ENCODE measurements at places on chromosomes 5 and 9.
A peak's percentile ranks its signal among the peaks of the same experiment; 100 is the strongest.

DNA sequence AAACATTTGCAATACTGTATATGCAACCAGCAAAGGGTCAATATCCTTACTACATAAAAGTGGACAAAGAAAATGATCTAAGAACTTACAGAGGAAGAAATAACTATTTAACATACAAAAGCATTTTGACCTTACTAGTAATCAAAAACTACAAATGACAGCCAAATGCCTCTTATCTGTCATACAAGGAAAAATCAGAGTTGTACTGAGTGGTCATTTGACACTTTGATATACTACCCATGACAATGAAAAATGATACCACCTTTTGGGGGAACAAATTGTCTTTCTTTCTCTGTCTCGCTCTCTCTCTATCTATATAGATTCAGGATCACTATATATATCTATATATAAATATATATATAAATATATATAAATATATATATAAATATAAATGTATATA is 50.4 kb upstream of the ZSWIM6 start:
- no peak for DNase-seq

GRCh38 chr5:100186181-100186580 is 349.0 kb upstream of the FAM174A start:
- no peak for DNase-seq

DNA sequence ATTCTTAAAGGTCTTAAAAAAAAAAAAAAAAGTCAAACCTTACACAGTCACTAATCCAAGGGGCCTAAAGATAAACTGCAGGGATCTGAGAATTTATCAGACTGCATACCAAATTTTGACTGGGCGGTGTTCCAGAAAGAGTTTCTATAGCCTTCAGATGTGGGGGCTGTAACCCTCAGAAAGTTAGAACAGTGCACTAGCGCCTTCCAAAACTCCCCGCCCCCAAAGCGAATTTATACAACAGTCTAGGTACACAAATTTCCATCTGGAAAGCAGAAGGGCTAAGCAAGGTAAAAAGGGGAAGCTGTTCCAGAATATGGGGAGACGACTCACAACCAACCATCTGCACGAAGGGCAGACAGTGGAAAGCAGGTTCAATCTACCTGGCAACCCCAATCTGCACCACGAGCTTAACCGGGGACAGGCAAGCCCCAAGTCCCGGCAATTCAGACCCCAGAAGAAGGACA is 813 bp downstream of the ERMP1 start:
- no peak for DNase-seq

GRCh38 chr9:112037281-112038016 is 137.6 kb downstream of the SUSD1 start:
- DNase-seq = peak; percentile 73

DNA sequence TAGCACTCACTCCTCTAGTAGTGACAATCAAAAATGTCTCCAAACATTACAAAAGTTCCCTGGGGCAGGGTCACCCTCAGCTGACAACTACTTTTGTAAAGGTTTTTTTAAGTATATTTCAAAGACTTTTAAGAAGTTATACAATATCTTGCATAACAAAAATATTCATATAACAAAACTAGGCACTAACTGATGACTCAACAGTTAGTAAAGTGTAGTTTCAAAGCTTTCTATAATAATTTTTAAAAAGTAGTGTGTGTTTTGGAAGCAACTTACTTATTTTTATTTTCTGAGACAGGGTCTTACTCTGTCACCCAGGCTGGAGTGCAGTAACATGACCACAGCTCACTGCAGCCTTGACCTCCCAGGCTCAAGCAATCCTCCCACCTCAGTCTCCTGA is 84.9 kb downstream of the BAAT start:
- no peak for DNase-seq

- peak; percentile 53 for DNase-seq
Measured at GRCh38 chr5:114223866-114224265, 138.0 kb upstream of the KCNN2 start.

DNA sequence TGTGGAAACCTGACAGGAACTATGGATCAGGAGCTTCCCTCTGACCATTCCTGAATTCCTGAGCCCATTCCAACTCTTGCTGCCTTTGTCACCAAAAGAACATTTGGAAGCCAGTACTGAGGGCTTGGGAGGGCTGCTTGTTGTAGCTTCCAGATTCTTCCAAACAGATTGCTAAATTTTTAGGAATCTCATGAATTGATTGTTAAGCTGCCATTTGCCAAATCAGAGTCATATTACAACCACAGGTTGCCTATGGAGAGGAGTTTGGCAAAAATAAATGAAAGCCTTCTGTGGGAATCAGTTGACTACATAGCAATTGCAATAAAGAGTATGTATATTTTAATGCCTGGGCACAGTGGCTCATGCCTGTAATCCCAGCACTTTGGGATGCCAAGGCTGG is 39.2 kb upstream of the SLC28A3 start:
- DNase-seq = no peak

DNA sequence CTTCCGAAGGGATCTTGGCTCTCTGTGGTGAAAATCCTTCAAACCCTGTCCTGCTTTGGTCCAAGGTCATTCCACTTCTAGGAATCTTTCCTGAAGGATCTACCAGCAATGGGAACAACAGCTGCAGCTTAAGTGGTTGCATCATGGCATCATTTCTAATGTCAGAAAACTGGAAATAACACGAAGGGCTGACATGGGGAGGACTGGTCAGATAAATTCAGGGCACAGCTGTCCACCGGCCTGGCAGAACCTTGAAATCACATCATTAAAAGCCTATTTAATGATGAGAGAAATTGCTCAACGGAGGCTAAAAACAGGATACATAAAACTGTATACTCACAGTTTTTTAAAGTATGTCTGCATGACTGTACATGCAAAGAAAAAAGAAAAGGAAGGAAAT is 28.3 kb downstream of the OLFML2A start:
- DNase-seq = no peak

- no peak for DNase-seq
Measured at GRCh38 chr5:80208381-80208780, 47.5 kb downstream of the SERINC5 start.

GRCh38 chr9:68668127-68668526 is 36.9 kb upstream of the PIP5K1B start:
- DNase-seq = no peak

GRCh38 chr5:59445741-59446140 is 447.8 kb downstream of the PDE4D start:
- no peak for DNase-seq

DNA sequence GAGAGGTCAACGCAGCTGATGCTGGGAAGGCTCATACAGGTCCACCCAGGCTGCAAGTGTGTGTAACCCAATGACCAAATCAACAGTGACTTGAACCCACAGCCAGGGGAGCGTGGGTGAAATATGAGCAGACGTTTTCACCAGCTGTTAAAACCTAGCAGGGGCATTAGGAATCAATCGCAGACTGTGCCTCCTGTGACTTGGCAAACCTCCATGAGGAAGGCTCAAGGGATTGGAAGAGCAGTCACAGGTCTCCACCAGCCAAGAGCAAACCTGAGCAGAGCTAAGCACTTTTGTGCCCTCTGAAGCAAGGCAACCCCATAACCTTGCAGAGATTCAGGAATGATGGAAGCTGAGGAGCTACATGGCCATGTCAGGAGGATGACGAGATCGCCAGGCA is 25.5 kb downstream of the INSYN2B start:
- DNase-seq = no peak

DNA sequence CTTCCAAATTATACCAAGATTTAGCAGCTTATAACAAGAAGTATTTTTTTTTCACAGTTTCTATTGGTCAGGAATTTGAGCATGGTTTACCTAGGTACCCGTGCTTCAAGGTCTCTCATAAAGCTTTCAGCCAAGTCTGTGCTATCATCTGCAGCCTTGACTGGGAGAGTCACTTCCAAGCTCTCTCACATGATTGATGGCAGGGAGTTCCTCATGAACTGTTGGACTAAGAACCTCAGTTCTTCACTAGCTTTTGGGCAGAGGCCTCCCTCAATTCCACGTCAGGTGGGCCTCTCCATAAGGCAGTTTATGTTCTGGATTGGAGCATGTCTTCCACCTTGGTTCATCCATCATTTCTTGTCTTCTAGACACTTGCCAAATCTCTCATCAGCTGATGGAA is 39.9 kb upstream of the APC start:
- no peak for DNase-seq

DNA sequence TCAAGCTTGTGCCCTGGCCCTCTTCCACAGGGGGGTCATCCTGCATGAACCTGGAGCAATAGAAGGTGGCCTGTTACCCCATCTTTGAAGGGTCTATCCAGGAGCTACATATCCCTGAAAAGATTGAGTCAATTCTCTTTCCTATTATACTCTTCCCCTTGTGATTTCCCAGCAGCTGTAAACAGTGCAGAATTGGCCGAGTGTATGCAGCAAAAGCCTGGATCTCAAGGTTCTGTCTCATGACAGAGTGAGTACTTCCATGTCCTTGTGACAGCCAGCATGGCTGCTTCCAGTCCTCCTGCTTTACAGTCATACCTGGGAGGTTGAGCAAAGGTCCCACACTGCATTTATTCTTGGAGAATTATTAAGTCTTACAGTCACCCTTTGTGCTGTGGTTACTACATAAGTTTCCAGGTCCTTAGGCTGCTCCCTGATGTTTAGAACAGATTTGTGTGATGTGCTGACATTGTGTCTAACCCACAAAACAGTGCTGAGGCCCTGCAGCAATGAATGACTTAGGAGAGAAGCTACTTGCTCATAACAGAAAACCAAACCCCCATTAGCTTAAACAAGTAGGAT is 67.5 kb downstream of the NREP start:
- no peak for DNase-seq

GRCh38 chr9:131446276-131446675 is 52.4 kb downstream of the PRRC2B start:
- DNase-seq = no peak

GRCh38 chr9:21053851-21054250 is 22.4 kb upstream of the HACD4 start:
- DNase-seq = no peak

GRCh38 chr5:141100243-141100805 is at the start of gene PCDHB3:
PCDHB3 (plus strand) TSS chr5:141100473; CDS start chr5:141100650, 177 bp downstream.
- no peak for DNase-seq

DNA sequence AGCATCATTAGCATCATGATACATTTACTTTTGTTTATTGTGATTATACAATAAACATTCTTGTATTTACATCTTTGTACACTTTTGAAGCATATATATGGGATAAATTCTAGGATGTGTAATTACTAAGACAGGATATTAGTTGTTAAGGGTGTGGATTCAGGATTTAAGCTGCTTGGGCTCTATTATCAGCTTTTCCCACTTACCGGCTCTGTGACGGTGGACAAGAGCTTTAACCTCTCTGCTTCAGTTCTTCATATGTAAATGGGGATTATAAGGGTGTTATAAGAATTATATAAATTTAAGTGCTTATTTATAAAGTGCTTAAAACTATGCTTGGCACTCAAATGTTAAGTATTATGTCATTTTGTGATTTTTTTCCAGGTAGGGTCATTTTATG is 131.1 kb downstream of the FER start:
- no peak for DNase-seq

- DNase-seq = peak; percentile 82
Measured at GRCh38 chr9:125810161-125810560, 63.0 kb downstream of the PBX3 start.

DNA sequence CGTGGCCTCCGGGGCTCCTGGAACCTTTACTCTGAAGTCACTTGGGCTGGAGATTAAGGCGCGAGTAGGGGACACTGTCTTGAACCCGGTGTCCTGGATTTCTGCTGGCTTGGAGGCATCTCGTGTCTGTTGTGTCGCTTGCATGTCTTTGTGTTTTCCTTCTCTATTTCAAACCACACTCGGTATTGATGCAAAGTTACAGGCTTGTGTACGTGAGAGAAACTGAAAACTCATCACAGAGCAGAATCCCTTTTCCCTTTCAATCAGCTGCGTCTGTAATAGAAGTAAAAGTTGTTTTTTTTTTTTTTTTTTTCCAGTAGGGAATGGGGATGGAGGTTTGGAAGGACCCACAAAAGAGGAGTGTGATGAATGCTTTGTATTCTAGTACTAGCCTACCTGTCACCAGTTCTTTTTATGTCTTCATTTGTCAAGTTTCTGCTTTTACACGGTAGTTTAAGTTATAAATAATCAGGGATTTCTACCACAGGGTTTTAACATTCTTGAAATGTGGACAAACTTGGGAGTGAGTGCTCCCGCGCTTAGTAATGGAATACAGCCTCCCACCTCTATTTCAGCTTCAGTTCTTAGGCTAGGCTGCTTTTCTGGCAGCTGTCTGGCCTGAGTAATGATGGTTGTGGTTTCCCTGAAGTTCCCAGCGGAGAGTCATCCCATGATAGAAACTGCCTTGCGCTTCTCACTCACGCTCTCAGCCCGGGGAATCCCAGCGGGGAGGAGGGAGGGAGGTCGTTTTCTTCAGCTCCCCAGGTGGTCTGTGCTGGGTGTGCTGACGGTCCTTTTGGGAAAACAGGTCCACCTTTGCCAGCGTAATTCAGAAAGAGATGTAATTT is 763 bp downstream of the TJP2 start:
- DNase-seq = peak; percentile 98

- peak; percentile 50 for DNase-seq
Measured at GRCh38 chr5:76716456-76717157, 681 bp downstream of the F2R start.

- no peak for DNase-seq
Measured at GRCh38 chr5:154202379-154203260, 12.1 kb downstream of the GALNT10 start.

DNA sequence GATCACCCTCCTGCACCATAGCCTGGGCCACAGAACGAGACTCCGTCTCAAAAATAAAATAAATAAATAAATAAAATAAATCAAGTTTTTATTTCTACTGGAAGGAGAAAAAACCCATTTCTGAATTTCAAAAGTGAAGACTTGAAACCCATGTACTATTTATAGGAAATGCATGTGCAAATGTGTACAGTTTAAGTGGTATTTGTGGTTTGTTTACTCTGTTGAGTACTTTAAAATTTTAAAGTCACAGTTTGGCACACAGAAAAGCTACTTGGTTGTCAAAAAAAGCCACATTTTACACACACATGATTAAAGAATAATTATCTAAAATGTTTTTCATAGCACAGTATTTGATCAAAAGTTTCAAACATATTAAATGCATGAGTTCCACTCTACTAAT is 43.6 kb downstream of the NR3C1 start:
- DNase-seq = no peak

DNA sequence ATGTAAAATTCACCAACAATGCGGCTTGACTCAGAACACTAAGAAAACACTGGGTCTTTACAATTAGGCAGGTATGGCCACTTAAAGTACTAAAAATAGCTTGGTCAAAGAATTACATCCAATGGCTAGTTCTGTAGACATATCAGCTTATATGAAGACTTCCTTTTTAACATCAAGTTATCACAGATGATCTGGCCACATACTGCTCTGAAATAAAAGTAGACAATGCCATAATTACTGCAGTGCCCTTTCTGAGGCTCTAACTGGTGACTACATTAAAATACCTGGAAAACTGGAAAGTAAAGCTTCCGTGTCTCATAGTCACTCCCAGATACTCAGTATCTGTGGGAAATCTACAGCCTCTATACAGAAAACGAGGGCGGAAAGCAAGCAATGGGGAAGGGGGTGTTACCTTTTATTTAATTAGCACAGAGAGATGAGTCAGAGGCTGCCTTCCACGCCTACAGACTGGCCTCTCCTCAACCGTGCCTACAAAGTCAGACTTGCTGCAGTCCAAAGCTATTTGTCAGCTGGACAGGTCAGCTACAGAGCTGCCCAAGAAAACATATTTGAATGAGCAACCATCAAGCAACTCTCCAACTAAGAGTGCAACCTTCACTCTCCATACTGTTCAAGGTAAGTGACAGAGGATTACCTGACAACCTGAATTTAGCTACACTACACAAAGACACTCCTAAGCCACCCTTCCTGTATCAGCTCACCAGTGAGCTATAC is 8.7 kb downstream of the SERINC5 start:
- peak; percentile 90 for DNase-seq

Measured in cardiac fibroblast (primary cell).